ENCODE measurements at places on chromosomes 3 and 15.

DNA sequence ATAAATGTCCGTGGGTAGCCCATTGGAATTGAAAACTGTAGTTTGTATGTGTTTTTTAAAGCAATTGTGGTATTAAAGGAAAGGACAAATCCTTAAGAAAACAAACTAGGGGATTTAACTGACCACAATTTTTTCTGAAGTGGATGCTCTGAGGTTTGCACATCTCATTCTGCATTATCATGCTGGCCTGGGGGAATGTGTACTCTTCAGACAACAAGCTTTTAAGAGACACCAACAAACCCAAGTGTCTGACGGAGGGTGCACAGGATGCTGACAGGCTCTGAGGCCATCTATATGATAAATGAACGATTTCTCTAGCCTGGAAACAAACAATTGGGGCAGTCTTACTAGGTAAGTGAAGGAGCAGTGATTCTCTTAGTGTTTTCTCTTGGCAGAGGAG, 9.1 kb downstream of the LINS1 start:
- no peak for DNase-seq

DNA sequence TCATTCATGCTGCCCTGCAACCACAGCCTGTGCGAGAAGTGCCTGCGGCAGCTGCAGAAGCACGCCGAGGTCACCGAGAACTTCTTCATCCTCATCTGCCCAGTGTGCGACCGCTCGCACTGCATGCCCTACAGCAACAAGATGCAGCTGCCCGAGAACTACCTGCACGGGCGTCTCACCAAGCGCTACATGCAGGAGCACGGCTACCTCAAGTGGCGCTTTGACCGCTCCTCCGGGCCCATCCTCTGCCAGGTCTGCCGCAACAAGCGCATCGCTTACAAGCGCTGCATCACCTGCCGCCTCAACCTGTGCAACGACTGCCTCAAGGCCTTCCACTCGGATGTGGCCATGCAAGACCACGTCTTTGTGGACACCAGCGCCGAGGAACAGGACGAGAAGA, 4.7 kb downstream of the TRIM42 start:
- DNase-seq = no peak

GRCh38 chr3:37675833-37676596, 185.7 kb upstream of the CTDSPL start:
- no peak for DNase-seq

DNA sequence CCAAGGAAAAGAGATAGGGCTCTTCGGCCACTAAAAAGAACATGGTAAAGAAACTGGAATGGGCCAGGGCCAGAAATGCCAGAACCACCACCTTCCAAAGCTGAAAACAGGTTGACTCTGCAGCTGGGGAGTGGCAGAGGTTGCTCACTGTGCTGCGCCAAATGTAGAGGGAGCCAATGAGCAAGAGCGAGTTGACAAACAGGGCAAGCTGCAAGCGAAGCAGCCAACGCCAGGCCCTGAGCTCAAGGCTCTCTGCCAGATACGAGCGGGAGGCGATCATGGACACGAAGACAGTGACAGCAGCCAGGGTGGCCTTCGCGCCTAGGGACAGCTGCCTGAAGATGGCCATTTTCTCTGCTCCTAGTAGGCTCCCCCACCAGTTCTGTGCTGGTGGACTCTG, 3.1 kb downstream of the GLB1 start:
- no peak for DNase-seq

- DNase-seq = no peak
Measured at GRCh38 chr3:37904601-37905000, 42.9 kb downstream of the CTDSPL start.

DNA sequence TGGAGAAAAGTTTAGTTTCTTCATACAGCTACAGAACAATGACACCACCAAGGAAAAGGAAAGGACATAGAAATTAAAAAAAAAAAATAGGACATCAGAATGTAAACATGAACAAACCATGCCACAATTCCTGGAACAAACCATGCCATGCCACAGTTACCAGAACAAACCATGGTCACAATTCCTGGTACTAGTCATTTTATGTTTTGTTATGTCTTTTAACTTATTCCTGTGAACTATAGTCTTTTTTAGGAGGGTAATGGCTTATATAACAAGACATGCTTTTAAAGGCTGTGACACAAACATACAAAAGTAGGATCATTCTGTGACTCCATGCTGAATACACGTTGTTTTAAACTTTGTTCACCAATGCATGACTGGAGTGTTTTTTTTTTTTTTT, 42.8 kb downstream of the CD47 start:
- DNase-seq = no peak

All from nephron progenitor cell (in vitro differentiated cells).